ENCODE measurements at places on chromosomes 7 and 10.

GRCh38 chr7:29019896-29020295 lies 61.8 kb upstream of the TRIL start:
- DNase-seq = no peak

- no peak for DNase-seq
Observed at GRCh38 chr7:70659263-70659662, 472.7 kb upstream of the GALNT17 start.

- DNase-seq = no peak
Observed at GRCh38 chr10:79022565-79023230, 46.1 kb upstream of the ZMIZ1 start.

DNA sequence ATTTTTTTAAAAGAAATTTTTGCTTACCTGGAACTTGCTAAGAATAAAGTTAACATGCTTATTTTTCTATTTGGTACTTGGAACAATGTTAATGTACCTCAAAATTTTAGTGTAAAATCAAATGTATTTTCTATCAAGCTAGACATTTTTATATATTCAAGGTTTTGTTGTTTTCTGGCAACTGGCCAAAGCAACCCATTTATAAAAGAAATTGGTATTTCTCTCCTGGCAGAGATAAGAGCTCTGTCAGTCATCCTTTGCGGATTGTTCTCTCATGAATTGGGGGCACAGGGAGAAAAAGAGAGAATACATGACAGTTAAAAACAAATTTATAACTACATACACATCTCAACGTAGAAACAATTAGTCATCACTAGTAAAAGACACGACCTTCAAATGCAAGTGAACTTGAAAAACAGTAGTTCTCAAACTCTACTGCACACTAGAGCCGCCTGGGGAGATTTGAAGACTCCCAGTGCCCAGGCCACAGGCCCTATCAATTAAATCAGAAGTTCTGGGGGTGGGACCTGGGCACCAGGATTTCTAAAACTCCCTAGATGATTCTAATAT lies 152.4 kb upstream of the LAMB4 start:
- DNase-seq = no peak

DNA sequence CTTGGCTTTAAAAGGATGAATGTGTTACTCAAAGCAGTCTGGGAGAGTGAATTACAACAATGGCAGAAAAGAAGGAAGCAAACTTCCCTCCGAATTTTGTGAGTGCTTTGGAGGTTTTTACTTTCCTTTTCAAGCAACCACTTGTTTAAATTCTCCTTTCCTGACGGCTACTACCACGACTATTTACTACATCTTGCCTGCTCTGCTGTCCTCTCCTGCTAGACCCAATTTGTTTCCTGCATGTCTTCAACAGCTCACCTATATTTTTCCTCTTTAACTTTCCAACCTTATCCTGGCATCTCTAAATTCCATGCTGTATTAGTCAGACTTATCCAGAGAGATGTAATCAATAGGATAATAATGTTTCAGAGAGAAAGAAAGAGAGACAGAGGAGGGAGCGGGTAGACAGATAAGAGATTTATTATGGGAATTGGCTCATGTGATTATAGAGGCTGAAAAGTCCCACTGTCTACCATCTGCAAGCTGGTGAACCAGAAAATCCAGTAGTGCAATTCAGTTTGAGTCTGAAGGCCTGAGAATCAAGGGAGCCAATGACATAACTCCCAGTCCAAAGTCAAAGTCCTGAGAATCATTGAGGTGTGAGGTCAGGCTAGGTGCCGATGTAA lies 42.8 kb upstream of the SLC13A1 start:
- no peak for DNase-seq

Data from activated naive CD4-positive, alpha-beta T cell (primary cell).